ENCODE measurements at places on chromosomes 12 and 14.

GRCh38 chr12:22130671-22131070 lies 84.7 kb downstream of the CMAS start:
- no peak for DNase-seq

DNA sequence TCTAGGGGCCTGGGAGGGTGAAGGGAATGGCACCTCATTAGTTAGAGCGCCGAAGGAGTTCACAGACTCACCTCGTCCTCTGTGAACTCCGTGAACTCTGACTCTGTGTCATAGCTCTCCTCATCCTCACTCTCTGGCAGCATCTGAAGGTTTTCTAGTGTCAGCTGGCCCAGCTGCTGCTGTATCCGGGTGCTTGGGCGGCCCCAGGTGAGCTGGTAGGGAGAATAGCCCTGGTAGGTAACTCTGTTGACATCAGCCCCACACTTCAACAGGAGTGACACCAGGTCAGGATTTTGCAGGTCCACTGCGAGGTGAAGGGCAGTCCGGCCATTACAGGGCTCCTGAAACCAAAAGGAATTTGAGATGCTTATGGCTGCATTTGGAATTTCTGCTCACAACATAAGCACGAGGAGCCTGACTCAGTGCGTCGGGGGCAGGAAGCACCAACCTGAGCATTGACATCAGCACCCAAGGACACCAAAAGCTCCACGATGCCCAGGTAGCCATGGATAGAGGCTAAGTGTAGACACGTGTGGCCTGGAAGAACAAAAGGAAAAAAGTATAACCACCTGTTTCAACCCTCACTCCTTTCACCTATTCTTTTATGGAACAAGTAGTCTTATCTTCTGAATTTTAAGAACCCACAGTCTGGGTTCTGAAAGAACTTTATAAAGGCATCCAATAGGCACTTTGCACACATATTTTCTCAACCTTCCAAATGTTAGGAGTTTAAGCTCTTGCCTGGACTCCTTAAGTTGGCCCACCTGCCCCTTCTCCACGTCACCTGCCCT lies 2.0 kb downstream of the NFKBIA start:
- no peak for DNase-seq

- DNase-seq: no peak
Measured at GRCh38 chr12:87157791-87158190, 871.4 kb downstream of the C12orf50 start.

DNA sequence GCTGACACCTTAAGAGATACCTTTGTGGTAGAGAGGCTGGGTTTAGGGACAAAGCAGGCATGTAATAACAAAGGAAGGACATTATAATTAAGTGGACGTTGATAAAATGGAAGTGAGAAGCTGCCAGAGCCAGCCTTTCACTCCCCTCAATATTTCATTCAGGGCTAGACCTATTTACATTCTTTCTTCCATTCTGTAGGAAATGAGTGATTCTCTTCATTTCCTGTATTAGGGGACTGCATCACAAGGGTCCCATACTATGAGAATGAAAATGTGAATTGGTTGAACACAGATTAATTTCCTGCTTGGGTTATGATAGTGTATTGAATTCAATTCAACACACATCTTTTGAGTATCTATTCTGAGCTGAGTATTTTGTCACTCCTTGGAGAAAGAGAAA lies 143.0 kb downstream of the OTOGL start:
- DNase-seq: no peak

Measured in stimulated activated CD8-positive, alpha-beta memory T cell treated with anti-CD3 and anti-CD28 coated beads, Interleukin-7, amount 100 ng/mL, for 4 hours (primary cell).